ENCODE measurements at places on chromosomes 12 and 14.

GRCh38 chr12:48001505-48002413, 2.5 kb downstream of the COL2A1 start:
- DNase-seq, result no peak

DNA sequence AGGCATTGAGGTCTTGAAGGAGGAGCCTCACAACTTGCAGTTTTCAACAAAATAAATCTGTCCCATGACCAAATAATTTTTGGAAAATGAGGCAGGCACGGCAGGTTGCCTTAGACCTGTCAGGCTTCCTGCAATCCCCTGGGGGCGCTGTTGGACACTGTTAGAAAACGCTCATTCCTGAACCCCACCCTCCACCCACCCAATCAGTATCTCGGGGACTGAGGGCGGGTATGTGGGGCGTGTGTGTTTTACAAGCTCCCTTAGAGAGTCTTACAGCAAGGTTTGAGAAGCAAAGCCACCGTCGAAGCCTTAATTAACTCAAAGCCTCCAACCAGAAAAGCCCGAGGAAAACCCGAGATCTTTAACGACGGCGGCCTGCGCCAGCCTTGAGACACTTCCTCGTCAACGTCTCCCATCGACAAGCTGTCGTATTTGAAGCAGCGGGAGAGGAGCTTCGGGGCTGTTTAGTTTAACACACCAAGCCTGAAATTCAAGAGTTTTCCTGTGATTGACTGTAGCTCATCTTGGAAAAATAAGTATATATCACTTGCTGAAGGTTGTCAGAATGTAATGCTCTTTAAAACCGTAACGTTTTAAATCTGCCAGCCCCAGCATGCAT, 123.0 kb downstream of the GLT1D1 start:
- no peak for DNase-seq

DNA sequence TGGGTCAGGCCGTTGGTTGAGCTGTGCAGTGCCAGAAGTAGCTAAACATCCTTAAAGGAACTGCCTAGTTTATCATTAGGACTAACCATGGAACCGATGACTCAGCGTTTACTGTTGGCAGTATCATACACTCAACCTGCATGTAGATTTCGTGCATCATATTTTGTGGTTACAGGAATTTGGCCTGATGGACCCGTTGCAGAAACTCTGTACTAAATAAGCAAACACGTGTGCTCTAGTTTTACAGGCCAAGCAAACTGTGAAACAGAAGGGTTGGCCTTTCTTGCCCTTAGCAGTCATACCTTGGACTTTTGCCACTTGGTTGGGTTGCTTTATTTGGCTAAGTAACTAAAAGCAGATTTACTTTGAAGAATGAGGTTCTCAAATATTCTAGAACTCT, 35.6 kb downstream of the DGLUCY start:
- DNase-seq, result peak; percentile 99

DNA sequence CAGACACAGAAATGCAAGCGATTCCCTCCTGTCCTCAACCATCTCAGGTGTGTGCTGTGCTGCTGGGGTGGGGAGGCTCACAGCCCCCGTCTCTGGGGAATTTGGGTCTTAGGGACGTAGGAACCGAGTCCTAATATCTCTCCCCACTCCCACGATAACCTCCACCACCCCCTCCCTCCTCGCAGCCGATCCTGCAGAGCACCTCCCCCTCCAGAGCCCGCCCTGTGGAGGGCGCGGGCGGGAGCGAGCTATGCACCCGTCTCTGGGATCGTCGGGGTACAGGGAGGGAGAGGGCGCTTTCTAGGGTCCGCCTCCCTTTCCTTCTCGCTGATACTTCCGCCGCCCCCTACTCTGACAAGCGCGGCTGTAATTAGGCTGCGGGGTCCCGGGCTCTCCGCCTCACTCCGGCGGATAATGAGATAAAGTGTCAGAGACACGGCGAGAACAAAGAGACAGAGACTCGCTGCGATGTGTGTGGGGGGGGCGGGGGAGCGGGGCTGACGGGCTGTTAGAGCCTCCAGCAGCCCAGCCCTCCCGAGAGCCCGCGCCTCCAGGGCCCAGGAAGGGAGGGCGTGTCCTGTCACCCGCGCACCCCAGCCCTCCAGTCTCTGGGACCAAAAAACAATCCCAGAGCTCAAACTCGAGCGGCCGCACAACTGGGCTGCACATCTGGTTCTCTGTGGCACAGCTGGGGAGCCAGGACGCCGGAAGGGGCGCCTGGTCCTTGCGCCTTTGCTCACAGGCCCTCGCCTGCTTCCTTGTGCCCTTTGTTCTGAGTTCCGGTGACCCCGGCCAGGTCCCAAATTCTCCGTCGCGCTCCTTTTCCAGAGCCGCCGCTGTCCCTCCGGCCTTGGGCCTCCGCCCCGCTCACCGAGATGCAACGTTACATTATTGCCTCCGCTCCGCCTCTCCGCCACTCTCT, 8.7 kb downstream of the SHMT2 start:
- DNase-seq, result no peak

GRCh38 chr12:5588176-5588575, 156.3 kb downstream of the NTF3 start:
- DNase-seq, result no peak

- DNase-seq, result peak; percentile 8
These were observed at the start of gene DGLUCY for GRCh38 chr14:91113829-91114078. TSS of gene DGLUCY (plus strand) at chr14:91114073. CDS start at chr14:91160295, 46,222 bp downstream.

- DNase-seq, result no peak
These were observed 74.8 kb downstream of the ARL6IP4 start for GRCh38 chr12:123055281-123055766.

GRCh38 chr12:52614381-52615207, 3.8 kb downstream of the KRT73 start:
- DNase-seq, result no peak
